Daoy (cell line): ENCODE measurements at places on chromosomes 1 and 21. TPM values are rescaled to one million over a fixed set of nuclear protein-coding genes. Genes with fewer than 3 reads are reported as not detected.

DNA sequence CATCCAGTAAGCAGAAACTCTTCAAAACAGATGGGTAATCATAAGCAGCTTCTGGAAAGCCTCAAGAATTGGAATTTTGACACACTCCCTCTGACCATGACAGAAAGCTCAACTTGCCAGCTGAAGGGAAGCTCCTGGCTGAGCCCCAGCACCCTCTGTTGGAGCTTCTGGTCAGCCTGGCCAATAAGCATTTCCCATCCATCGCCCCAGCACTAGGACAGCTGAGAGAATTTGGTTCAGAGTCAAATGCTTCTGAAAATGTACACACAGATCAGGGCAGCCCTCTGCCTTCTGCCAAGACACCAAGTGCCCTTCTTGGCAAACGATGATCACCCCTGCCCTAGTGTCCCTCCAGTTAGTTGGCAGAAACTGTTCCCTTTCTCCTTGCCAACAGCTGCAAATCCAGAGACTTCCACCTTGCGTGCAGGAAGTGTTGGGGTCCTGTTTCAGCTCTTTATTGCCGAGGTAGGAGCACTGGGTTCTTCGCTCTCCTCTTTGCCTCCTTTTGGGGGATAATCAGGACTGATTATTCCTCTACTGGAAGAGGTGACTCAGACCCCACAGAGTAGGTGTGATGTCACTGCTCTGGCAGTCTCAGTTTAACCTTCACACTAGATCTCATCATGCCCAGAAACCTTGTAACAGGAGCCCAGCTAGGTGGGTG, 11.9 kb downstream of the PIGV start:
- peak; percentile 88 for DNase-seq

- DNase-seq, result no peak
Observed at GRCh38 chr1:168097921-168098528, 38.7 kb downstream of the GPR161 start.

- peak; percentile 87 for DNase-seq
Observed at GRCh38 chr1:212665241-212666115, 34.2 kb downstream of the BATF3 start.

DNA sequence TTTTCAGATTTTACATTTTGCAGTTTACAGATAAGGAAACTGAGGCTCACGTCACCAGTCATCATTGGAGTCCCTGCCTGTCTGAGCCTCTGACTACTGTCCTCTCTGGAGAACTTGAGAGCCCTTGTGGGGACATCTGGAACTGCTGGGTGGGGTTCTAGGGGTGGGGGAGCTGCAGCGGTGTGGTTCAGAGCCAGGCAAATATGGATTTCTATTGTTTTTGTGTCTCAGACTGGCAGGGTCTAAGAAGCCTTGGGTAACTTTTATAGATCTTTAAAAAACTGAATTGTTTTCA, 46.9 kb downstream of the IER5 start:
- no peak for DNase-seq

Gene MTARC1
- 1.5 and 3.9 TPM in 2 replicates for total RNA-seq

- DNase-seq, result no peak
Observed at GRCh38 chr1:58033311-58033710, 513.2 kb downstream of the OMA1 start.

Gene SPRR1A
- not detected in 2 replicates for total RNA-seq

GRCh38 chr1:61742620-61743430, 545 bp downstream of the PATJ start:
- DNase-seq, result peak; percentile 40
